ENCODE measurements at places on chromosomes 13 and 19.

- DNase-seq = peak; percentile 65
These were observed 50.6 kb upstream of the UQCRFS1 start for GRCh38 chr19:29263305-29264135.

GRCh38 chr19:55519451-55520311 lies 17.3 kb downstream of the SBK2 start:
- no peak for DNase-seq

DNA sequence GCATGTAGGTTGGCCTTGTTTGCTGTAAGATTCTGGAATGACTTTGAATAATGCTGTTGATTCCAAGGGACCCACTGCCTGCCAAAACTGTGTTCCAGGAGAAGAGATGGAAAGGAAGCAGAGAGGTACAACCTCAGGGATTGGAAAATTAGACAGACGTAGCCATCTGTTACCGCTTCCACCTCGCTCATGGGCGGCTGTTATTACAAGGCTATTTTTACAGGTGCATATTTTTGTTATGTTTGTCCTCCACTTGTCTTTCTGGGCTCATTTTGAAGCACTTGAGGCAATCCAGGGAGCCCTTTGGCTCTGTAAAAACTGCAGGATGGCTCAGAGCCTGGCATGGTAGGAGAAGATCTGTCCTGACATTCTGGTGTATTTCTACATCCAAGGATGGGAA lies 276.4 kb upstream of the TMTC4 start:
- DNase-seq = no peak

DNA sequence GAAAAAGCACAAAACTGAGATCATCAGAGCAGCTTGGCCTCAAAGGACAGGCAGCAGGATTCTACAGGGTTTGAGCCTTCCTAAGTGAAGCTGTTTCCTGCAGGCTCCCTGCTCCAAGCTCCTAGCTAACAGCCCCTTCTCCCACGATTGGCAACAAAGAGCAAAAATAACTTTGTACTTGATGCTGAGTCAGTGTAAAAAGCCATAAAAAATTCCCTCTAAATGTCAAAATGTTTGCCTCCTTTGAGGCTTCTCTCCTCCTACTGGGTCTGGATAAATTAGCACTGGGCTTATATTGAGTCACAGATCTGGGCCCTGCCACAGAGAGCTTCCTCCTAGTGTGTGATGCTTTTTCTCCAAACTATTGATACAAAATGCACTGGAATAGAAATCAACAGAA lies 153.3 kb downstream of the TNFRSF19 start:
- no peak for DNase-seq

- no peak for DNase-seq
These were observed 130.5 kb downstream of the ATP11A start for GRCh38 chr13:112820318-112820717.

- DNase-seq = no peak
These were observed 948.4 kb downstream of the UQCRFS1 start for GRCh38 chr19:28264556-28264955.

DNA sequence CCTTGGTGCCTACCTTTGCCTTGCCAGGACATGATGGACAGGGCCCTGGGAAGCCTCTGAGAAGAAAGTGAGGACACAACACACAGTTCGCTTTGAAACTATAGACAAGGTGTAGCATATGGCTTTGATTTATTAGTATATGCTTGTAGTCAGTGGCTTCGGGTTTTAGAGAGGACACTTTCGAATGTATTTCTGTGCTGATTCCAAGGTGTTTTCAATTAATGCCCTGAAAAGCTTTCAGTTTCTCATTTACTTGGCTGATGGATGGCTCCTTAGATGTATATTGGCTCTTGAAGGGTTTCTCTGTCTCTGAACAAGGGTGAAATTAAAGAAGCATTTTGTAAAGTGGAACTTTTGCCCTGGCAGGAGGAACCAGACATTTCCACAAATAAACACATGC lies 106.9 kb downstream of the POSTN start:
- no peak for DNase-seq

- DNase-seq = no peak
These were observed 820.4 kb downstream of the SLITRK6 start for GRCh38 chr13:84978851-84979250.

DNA sequence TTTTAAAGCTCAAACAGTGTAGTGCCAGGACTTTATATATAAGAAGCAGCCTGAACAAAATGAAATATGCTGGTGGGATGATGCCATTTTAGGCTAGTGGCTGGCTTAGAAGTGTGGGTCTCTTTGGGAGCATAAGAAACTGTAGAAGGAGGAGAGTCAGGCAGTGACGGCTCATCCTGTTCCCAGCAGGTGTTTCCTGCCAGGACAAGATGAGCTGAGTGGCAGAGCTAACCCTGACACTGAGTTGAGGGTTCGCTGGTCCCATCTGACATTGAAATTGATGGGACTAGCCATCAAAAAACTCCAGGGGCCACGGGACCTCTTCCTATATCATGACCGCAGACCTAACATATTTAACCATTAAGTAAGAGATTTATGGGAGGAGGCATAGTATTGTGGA lies 51.3 kb downstream of the ESD start:
- no peak for DNase-seq

DNA sequence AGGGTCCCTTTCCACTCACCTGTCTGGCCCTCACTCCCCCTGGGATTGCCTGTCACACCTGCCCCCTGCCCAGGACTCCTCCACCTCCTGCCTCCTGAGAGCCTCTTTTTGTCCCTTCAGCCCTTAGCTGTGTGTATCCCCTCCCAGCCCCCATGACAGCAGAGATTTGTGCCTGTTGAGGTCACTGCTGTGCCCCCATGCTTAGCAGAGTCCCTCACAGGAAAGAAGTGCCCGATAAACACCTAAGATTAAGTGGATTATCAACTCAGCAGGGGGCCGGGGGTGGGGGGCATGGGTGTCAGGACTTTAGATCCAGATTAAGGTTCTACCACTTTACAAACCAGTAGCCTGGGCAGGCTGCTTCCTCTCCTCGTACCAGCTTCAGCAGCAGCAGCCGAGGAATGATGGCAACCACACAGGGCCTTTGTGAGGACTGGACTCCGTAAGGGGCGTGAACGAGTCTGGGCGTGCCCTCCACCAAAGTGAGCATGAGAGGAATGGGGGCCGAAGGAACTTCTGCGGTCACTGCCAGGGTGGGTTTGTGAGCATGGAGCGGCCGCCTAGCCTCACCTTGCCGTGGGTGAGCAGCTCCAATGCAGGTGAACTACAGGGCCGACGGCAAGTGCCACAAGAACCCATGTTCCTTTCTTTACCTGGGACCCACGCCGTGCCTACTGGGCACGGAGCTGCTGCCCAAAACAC lies 36.1 kb downstream of the ZNF787 start:
- DNase-seq = no peak

DNA sequence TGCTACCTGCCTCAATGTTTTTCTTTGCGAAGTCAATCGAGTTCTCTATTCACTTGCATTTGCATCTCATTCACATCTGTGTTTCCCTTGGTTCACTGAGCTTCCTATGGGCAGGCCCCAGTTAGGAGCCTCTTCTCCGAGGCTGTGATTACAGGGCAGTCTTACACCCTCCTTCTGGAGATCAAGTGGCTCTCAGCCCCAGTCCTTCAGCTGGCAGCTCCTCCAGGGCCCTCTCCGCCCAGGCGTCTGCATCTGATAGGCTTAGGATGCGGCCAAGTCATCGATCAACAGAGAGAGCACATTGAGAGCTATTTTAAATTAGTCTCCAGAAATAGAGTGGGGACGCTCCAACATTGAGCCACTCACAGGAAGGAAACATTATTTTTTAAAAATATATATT lies 44.2 kb downstream of the MBNL2 start:
- no peak for DNase-seq

DNA sequence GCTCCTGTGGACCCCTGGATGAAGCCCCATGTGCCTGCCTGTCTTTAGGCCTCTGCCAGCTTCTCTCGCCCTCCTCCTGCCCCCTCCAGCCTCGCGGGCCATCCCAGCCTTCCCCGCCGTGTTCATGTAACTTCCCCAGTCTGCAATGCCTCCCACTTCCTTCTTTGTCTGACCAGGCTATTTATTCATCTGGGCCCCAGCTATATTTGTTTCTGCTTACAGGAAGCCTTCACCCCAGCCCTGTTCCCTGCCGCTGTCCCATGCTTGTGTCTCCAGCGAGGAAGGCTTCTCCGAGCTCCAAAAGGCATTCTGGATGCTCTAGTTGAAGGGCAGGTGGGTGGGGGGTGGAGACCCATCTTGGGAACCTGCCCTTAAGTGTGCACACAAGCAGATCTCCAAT lies 7.9 kb upstream of the C3 start:
- peak; percentile 9 for DNase-seq

- DNase-seq = no peak
These were observed 8.7 kb downstream of the ZNRF4 start for GRCh38 chr19:5463959-5464358.

GRCh38 chr13:40530961-40531360 lies 135.5 kb downstream of the FOXO1 start:
- DNase-seq = no peak

DNA sequence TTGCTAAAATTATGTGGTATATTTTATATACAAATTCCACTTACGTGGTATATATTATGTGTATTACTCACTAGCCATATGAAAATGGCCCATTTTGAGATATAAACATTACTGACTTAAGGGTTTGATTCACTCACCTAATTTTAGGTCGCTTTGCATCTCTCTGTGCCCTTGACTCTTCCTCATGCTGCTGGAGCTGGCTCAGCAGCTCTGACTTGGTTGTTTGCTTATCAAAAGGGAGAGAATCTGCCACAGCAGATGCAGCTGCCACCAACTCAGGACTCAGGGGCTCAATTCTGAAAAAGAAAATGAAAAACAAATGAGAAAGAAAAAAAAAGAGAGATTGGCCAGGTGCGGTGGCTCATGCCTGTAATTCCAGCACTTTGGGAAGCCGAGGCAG lies 12.2 kb downstream of the MRPS31 start:
- no peak for DNase-seq

DNA sequence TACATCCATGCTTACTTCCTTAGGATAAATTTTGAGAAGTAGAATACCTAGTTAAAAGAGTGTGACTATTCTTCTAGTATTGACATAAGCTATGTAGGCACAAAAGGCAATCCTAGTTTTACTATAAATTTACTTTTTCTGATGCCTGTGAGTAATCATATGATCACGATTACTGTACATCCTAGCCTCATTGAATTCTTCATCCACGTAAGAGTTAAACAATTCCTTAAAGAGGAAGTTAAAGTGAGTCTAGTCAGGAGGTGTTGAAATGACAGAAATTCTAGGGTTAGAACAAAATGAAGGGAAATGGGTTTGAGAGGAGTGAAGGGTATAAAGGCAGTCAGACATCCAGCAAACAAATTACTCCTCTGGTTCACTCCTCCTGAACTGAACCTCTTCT lies at the start of gene ACOD1:
TSS of gene ACOD1 (plus strand) at position 363 of the 400 bp plus-strand sequence. CDS start 48 bp downstream, outside the sequence.
- no peak for DNase-seq

DNA sequence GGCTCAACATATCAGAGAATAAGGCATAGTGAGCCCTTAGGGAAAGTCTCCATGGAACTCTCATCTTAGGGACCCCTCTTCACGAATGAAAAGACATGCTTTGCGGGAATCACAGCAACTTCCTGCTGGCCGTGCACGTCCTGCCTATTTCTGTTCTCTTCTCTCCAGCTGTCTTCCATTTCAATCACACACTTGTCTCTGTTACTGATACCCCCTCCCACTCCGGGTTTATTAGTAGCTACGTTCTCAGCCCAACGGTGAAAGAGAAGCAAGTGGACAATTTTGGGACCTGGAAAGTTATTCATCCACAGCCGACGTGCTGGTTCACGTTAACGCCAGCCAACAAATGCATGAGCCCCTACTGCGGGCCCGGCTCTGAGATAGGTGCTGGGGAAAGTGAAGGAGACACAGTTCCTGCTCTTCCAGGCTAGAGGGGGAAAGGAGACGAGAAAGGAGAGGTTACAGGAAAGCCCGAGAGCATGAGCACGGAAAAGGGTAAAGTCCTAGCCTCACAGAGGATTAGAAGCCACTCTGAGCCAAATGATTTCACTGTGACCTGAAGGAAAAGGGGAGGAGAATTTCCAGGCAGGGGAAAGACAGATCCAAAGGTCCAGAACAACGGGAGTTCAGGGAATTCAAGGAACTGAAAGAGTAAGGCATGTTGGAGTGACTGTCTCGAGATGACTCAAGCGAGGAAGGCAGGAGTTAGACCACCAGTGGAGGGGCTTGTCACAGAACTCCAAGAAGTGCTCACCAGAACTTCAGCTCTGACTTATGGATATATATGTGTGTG lies 81.8 kb upstream of the CLDN10 start:
- DNase-seq = no peak

DNA sequence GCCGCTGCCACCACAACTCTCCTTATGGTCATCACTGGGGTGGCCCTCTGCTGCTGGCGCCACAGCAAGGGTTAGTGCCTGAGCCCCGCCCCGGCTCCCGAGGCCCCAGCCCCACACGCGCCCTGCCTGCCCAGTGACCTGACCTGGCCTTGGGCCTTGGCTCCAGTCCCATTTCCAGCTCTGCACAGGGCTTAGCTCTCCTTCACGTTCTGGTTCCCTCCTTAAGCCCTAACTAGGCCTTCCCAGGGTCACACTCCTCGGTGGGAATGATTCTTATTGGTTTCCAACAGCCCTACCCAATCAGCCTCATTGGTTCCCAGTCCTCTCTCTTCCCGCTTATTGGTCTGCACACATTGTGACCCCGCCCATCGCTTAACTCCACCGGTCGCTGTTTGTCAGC lies 5.8 kb downstream of the KIRREL2 start:
- DNase-seq = no peak

DNA sequence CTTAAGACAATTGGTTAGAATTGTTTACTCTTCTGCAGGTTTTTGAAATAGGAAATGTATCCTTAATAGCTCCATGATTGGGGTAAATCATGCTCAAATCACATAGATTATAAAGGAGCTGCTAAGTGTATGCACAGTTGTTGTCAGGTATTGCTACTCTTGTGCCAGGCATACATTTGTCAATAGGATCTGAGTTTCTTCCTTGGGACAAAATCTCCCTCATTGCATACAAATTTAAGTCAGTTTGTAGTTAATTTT lies 109.3 kb upstream of the MLNR start:
- no peak for DNase-seq
